ENCODE measurements at places on chromosomes 12 and 14.

DNA sequence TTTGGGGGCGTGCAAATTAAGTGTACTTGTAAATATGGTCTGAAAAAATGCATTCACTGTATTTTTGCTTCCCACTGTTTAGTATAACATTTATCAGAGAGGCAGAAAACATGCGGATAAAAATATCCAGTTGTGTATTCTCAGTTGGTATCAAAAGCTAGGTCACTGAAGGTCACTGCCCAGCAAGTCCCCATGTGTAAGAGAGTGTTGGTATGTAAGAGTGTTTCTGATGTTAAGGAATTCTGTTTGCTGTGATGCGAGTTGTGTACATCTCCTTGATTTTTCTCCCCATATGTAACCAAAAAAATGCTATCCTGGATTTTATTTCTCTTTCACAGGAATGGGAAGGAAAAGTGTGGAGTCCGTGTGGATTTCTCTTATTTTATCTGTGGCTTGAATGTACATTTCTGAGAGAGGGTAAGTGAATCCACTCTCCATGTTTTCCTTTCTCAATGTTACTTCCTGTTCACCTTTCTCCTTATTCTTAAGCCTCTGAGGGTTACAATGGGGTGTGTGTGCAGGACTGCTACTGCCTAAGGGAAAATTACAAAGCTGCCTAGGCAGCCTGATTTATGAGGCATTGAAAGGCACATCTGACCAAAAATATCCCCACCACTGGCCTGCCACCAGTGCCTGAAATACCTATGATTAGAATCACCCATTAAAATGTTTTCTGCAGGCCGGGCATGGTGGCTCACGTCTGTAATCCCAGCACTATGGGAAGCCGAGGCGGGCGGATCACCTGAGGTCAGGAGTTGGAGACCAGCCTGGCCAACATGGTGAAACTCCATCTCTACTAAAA lies 97.9 kb upstream of the USP44 start:
- DNase-seq, result no peak

DNA sequence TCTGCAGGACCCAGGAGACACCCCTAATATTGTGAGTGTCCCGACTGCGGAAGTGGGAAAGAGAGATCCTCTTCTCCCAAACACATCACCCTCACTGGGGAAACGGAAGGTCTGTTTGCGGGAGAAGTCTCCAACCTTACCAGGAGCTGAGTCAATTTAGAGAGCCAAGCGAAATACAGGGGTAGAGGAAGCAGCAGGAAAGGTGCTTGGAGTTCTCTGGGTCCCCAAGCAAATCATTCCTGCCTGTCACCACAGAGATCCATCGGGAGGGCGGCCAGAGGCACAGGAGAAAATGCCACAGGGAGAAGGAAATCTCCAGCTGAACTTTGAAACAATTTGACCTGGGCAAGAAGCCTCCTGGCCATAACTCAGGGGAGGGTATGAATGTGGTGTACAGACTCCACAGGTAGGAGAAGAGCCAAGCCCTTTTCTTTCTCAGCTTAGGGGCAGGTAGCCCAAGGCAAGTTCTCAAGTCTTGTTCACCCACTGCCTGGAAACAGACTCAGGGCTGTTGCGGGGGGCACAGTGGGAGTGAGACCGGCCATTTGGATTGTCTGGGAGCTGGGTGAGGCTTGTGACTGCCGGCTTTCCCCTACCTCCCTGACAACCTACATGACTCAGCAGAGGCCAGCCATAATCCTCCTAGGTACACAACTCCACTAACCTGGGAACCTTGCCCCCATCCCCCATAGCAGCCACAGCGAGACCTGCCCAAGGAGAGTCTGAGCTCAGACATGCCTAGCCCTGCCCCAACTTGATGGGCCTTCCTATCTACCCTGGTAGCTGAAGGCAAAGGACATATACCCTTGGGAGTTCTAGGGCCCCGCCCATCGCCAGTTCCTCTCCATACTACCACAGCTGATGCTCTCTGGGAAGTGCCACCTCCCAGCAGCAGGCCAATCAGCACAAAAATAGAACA lies 211.9 kb upstream of the ARHGAP5 start:
- DNase-seq, result no peak

DNA sequence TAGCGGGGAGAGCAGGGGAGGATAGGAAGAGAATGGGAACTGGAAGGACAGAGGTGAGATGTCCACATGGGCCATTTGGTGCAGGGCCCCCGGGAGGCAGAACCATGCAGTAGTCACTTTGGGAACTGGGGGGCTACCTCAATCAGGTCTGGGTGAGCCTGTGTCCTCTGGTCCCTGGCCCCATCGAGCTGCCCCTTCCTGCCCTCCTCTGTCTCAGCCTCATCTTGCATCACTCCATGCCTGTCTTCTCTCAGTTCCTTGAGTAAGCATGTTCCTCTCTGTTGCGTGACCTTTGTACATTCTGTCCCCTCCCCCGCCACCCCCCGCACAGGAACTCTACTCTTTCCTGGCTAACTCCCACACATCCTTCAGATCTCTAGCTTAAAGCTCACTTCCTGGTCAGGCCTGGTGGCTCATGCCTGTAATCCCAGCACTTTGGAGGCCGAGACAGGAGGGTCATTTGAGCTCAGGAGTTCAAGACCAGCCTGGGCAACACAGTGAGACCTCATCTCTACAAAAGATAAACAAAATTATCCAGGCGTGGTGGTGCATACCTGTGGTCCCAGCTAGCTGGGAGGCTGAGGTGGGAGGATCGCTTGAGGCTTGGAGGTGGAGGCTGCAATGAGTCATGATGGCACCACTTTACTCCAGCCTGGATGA lies 23.2 kb downstream of the FOS start:
- no peak for DNase-seq

- no peak for DNase-seq
These were observed 356.7 kb upstream of the DIO2 start for GRCh38 chr14:80567905-80568536.

DNA sequence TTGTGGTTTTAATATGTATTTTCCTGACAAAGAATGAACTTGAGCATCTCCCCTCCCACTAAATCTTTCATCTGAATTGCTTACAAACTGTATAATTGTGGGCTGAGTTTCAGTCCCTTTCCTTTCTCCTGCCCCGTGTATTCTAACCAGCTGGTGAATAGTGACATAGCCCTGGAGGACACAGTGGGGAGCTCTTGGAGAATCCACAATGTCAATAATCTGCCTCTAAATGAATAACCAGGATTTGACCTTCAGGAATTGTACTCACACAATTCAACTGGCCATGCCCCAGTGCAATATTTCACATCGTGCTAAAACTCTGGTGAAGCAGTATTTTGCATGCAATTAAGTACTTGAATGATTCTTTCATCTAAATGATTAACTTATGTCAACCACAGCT lies 177.2 kb downstream of the C12orf42 start:
- no peak for DNase-seq

DNA sequence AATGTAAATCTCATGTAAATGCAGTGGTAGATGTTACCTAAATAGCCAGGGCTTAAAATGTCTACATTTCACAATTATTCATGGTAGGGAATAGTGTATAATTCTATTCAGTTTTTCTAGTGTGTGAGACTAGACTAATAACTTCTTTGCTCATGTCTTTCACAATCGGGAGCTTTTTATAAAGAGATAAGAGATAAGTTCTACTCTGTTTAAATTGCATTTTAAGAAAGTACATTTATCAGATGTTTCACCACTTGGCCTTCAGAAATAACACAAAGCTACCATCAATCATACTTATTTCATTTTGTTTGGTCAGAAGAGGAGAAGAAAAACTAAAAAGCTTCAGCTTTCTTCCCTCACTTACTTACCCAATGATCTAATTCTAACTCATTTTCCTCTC lies 725.5 kb upstream of the FLRT2 start:
- DNase-seq, result no peak

All from cardiac septum (tissue), 1 donor.